ENCODE measurements at places on chromosomes 12 and 14. TPM values are rescaled to one million over a fixed set of nuclear protein-coding genes. Genes with fewer than 3 reads are reported as not detected.

DNA sequence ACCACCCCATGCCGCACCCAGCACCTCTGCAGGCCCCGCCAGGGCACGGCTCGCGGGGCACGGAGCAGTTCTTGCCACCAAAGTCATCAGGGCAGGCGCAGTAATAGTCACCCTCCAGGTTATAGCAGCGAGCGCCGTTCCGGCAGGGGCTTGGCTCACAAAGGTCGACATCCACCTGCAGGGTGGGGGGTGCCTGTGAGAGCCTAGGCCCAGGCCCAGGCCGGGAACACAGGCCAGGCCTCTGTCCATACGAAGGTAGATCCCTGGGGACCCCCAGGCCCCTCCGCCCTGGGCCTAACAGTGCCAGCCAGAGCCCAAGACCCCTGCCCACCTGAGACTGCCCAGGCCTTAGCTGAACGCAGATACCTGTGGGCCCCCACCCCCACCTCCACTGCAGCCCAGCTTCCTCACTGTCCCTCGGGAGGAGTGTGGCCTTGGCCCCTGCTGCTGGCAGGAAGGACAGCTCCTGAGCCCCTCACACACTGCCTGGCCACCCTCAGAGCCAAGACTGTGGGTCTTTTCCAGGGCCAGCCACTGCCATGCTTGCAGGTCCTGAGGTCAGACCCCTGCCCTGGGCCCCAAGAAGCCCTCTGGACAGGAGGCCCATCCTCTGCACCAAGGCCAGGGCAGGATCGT lies 19.3 kb downstream of the JAG2 start:
- DNase-seq, result peak; percentile 24

The CLEC14A gene
- 44.0 TPM for polyA plus RNA-seq

The CD4 gene
- 2.5 TPM for polyA plus RNA-seq

DNA sequence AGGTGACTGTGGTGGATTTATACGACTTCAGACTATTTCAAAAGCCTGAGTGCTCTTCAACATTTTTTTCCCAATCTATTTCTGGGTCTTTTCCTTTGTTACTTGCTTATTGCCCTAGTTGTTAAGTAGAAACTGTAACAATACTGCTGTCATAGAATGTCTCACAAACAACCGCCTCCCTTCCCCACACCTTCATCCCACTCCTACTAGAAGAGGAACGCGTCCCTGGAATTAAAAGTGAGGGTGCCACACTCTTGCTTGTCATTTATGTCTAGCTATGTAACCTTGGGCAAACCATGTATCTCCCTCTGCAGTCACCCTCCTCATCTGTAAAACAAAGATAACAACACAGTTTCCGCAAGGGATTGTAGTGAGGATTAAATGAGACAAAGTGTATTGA lies 8.6 kb downstream of the BRAP start:
- no peak for DNase-seq

GRCh38 chr12:32217354-32218310 lies 111.0 kb downstream of the BICD1 start:
- no peak for DNase-seq

- no peak for DNase-seq
Measured at GRCh38 chr14:72962829-72963312, 36.6 kb downstream of the DCAF4 start.

Measured in right cardiac atrium (tissue), 5 donors.